ENCODE measurements at places on chromosomes 7 and 10.

DNA sequence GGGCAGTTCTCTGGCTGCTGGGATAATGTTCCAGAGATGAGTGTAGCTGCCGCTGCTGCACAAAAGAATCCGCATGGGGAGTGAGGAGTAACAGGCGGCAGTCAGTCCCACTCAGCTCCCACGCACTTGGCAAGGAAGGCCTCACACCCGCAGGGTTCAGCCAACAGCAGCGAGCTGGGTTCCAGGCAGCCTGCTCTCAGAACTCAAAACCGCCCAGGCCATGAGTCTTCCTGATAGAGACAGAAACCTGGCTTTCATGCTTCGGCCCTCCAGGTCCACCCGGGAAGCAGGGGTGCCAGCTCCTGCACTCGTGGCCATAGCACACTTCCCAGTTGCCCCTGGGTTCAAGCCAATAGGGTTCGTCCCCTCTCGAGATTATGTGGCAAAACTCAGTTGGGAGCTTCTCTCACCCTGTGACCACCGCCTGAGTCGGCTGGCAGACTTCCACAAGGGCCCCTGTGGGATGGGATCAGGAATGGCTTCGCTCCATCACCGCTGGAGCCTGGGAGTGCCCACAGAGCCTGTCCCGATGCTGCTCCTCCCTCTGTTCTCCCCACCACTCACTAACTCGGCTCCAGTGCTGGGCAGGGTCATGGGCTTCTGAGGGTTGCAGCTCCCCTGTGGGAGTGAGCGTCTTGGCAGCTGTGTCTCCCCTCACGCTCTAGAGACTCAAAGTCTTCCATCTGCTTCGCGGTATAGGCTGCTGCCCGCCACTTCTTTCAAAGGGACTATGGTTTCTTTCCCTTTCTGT lies 20.6 kb downstream of the CLRN3 start:
- no peak for DNase-seq

DNA sequence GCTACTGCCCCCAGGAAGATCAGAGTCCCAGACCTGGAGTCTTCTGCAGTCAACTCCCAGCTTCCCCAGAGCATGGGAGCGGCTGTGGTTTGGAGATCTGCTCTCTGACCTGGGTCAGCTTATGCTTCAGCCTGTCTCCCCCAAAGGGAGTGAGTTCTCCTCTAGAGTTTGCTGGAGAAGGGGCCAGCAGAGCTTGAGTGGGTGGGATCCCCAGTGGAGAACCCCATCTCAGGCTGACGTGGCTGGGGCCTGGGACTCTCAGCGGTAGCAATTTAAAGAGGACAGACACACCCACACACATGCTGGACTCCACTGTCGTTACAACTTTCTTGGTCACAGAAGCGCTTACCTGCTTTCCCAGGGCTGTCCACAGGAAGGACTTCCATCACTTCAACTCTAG lies 6.3 kb downstream of the UNC5B start:
- no peak for DNase-seq

DNA sequence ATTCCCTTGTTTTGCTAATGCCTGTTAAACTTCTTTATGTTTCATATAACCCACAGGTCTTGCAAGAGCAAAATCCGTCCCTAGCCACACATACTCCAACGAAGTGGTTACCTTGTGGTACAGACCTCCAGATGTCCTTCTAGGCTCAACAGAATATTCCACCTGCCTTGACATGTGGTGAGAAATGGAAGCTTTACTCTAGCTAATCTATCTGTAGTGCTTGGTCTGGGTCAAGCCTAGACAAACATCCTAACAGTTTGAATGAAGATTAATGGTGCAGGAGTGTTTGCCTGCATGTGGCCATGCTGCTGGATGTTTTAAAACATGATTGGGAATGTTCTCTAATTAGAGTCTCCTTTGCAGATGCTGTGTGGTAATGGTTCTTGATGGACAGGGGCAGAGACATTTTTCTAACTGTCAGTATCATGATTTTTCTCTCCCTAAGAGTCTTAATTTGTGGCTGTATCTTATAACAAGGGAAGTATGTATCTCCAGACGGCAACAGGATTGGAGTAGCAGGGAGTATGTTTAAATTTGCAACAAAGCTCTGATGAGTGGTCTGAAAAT lies 308.5 kb upstream of the FZD1 start:
- DNase-seq = no peak

DNA sequence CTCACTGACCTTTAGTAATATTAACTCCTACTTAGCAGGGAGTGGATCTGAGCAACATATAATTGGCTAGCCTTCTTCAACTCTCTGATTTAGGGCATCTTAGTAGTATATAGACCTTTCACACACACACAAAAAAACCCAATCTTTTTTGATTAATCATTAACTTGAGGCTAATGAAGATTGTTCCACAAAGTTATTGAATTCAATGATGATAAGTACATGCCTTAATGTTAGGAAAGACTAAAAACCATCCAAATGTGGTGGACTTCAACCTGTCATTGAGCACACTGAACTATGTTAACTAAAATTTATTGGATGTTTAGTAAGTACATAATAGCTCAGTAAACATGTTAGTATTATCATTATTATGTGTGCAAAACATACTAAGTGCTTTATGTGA lies 179.4 kb upstream of the SLC25A13 start:
- DNase-seq = no peak

DNA sequence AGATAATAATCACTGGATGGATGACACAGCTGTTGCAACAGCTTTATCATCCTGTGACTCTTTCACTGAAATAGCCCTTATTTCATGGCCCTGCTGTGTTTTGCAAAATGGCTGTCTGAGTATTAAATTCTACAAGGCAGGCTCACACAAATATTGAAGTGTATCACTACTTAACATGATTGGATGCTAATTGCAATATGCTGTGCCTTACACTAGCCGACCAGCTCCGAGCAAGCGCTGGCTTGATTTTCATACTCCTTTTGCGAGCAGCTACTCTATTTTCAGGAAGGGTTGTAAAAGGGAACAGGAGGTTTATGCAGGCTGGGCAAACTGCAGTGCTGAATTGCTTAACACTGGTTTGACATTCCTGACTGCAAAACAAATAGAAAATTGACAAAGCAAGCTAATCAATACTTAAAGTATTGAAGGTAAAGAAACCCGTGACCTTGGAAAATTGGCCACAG lies 121.6 kb downstream of the CACNB2 start:
- DNase-seq = no peak

GRCh38 chr10:34771525-34771924 lies 43.6 kb downstream of the PARD3 start:
- DNase-seq = no peak

GRCh38 chr10:78602201-78602932 lies 466.4 kb upstream of the ZMIZ1 start:
- DNase-seq = no peak

- DNase-seq = no peak
Measured at GRCh38 chr10:93333278-93333978, 148.7 kb downstream of the MYOF start.

DNA sequence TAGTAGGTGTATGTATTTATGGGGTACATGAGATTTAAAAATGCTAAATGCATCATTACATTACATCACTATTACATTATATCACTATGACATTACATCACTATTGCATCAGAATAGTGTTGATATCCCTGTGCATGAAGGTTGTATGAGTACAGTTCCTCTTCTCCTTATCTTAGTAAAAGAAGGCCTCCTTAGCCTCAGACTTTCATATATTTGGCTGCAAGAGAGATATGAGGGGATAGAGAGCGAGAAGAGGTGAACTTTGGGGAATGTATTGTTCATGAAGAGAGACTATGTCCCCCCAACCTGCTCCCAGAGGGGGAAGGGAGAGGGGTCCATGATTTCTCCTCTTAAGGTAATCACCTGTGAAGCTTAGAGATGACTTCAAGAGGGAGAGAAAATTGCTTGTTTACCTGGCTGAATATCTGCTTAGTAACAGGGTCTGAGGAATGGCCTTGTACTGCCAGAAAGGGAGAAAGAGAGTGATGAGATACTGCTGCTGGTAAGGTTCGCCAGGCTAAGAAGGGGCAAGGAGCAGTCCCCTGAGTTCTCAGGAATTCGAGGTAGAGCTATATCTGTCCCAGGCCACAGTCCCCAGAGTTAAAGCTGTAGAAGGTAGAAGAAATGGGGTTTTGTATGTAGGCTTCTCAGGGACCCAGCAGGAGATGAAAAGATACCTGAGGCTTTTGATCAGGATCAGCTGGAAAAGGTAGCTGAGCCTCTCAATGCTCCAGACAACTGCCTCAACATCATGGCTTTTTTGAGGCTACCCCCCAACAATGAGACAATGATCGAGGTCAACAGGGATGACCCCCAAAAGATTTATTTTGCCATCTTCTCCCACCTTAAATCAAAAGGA lies 168.4 kb upstream of the WNT16 start:
- DNase-seq = no peak

DNA sequence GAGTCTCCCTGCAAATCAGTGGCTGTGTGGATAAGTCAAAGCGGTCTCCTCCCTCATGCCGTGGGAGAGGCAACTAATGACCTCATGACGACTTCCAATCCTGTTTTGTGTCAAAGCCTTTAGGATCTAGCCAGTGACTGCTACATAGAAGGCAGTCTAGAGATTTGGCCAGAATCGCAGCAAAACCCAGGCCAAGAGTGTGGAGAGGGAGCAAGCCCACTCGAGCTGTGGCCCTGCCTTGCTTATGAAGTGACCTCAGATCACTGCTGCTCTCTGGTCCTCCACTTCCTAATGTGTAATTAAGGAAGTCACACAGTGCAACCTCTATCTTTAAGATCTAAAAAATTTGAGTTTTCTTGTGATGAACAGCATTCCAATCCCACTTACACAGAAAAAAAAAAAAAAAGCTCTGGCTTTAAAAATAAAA lies 296.7 kb upstream of the KLF6 start:
- DNase-seq = no peak

GRCh38 chr7:68125168-68125567 lies 1128.5 kb downstream of the TYW1 start:
- no peak for DNase-seq

- no peak for DNase-seq
Measured at GRCh38 chr10:48819783-48820182, 119.9 kb downstream of the LRRC18 start.
